Activated naive CD4-positive, alpha-beta T cell treated with anti-CD3 and anti-CD28 coated beads, Interleukin-2, amount 50 U/mL, for 16 hours (primary cell): ENCODE measurements at places on chromosomes 12 and 14.

DNA sequence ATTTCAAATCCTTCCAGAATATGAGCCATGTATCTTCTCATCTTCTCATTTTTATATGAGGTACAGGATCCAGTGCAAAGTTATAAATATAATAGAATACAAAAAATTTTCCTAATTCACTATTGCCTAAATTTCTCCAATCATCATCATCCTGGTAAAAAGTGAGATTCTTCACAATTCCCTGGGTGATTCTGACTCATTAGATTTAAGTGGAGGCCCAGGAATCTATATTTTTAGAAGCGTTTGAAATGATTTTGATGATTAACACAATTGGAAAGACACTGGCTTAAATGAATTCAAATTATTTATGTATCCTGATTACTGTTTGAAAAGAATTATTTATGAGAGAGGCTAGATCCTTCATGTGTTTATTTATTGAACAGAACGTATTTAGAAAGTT lies 380.3 kb upstream of the PDE3A start:
- no peak for DNase-seq

GRCh38 chr14:45039390-45039789 lies 44.5 kb upstream of the PRPF39 start:
- no peak for DNase-seq

DNA sequence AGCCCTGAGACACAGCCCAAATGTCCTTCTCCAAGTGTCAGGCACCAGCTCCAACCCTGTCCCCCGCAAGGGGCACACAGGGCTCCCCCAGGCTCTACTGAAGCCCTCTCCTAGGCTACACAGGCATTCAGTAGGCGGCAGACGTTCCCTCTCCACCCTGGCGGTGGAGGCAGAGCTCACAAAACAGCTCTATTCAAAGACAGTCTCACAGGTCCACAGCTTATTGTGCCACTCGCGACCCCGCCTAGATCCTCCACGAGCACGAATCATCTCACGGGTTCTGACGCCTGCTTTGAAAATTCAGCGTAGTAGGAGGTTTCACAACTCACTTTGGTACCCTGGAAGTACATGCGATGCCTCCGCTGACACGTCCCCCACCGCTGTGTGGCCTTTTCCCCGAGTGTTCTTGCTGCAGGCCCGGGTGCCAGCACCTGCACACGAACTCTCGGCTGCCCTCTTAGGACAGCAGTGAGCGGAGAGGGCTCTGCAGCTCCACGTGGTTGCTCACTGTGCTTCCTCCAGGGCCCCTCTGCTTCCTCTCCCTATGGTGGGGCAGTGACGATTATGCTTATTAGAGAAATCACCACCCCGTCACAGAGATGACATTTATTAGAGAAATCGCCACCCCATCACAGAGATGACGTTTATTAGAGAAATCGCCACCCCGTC lies 78.5 kb downstream of the ADGRD1 start:
- no peak for DNase-seq

DNA sequence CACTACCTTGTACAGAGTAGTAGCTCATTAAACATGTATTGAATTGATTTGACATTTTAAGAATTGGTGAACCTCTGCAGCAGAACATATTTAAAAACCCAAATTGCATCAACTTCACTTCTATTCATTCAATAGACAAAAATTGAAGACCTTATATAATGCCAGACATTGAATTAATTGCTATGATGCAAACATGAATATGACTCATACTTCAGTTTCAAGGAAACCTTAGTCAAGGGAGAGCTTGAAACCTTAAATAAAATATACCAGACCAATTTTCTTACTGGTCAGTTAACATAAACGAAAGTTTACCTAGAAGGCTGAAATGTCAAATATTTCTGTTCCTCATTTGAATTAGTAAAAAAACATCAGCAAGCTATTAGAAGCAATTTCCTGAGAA lies 5.0 kb upstream of the MGAT4C start:
- DNase-seq = no peak

DNA sequence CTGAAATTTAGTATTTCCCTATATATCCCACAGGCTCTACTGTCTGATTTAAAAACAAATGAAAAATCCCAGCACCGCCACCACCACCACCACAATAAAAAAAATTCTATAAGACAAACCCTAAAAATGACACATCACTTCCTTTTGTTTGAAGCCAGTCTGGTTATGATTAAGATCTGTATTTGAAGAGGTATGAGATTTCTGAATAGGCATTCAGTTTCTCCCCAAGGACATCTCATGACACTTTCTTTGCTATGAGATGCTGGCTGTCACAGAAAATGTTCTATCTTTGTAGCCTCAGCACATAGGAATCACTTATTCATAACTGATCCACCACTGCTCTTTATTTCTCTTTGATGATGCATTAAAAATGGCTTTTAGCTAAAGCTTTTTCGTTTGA lies 1071.0 kb downstream of the SLC6A15 start:
- no peak for DNase-seq

- peak; percentile 35 for DNase-seq
These were observed 1.2 kb downstream of the CLIP1 start for GRCh38 chr12:122421187-122421820.

DNA sequence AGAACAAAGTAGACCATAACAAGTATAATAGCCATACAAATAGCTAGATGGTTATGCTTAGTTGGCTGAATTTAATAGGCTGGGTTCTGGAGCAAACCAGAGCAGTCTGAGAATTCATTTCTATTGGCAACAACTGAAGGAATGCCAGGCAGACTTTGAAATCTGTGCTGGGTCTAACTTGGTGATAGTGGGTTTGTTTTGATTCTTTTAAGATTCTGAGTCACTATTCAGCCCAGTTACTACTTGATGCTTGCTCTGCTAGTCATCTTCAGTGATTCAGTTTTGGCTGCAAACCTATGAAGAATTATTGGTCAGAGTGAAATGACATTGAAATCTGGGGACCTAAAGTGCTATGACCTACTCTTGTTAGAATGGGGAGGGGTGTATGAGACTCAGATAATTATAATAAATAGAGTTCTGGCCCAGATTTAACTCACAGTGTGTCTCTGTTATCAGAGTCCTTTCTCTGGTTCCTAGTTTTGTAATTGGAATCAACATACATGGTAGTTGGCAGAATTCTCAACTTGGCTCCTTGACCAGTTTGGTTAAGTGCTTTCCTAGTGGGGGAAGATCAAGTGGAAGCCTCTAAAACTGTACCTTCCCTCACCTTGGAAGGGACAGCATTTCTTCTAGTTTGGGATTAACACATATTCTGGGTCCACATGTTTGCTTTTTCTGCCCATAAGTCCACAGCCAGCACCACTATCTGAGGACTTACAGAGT lies 43.5 kb downstream of the MNAT1 start:
- DNase-seq = no peak

GRCh38 chr12:55984861-55985260 lies 11.0 kb downstream of the RAB5B start:
- no peak for DNase-seq

DNA sequence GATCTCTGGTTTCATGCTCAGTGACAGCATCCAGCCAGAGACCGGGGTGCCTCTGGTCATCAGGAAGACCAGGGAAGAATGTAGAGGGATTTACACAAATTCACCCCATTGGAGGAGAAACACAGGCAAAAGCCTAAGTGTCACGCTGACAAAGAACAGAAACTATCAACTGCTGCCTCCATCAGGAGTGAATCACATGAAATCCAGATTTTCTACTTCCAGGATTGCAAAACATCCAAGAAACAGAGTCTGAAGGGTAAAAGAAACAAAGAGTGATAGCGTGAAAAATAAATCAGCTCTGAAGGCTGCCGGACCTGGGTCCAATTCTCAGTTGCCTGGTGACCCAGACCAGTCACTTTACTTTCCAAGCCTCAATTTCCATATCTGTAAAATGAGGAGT lies 136.1 kb upstream of the MAP1LC3B2 start:
- no peak for DNase-seq

DNA sequence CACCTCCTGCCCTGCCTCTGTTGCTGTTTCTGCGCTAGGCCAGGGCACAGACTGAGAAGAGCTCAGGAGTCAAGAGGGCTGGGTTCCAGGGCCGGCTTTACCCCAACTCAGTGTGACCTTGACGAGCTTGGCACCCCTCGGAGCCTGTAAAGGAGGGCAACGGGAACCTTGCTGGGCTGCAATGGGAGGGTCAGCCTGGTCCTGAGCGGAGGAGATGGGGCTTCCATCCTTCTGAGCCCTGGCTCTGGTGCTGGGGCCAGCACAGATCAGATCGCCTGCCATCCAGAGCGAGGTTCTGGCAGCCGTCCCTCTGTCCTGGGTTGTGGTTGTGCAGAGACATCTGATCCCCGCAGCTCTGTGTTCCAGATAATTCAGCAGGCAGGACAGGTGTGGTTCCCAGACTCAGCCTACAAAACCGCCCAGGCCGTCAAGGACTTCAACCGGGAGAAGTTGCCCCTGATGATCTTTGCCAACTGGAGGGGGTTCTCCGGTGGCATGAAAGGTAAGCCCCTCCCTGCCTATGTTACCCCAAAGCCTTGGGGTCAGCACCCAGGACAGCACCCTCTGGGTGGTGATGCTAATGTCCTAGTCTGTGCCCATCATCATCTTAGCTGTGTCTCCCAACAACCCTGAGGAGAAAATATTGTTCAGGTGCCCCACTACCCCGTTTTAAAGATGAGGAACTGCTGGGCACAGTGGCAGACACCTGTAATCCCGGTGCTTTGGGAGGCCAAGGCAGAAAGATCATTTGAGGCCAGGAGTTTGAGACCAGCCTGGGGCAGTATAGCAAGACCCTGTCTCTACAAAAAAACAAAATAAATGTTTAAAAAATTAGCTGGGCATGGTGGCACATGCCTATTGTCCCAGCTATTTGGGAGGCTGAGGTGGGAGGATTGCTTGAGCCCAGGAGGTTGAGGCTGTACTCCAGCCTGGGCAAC lies 50.2 kb downstream of the FOXN4 start:
- no peak for DNase-seq

DNA sequence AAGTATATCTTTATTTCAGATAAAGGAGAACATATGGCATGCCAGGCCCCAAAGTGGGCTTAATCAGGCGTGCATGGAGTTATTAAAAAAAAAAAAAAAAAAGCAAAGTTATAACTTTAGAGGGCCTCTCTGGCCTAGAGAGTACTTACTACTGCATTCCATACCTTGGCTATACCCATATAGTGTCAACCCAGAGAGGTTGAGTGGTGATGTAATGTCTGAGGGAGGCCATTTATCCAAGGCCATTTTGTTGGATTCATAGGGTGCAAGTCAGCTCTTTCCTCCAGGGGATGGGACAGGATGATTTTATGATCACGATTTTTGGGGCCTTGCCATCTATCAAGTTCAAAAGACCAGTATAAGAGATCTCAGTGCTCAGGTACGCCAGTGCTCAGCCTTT lies 66.4 kb downstream of the DCAF5 start:
- no peak for DNase-seq

- no peak for DNase-seq
These were observed 2.1 kb downstream of the MLH3 start for GRCh38 chr14:75049136-75049535.

GRCh38 chr14:102655137-102655536 lies 62.7 kb downstream of the RCOR1 start:
- no peak for DNase-seq

- DNase-seq = peak; percentile 69
These were observed 648 bp downstream of the CHD4 start for GRCh38 chr12:6606331-6607131.

- DNase-seq = no peak
These were observed 31.4 kb downstream of the SSPN start for GRCh38 chr12:26226629-26227360.

GRCh38 chr12:89516633-89517032 lies 8.0 kb downstream of the GALNT4 start:
- DNase-seq = no peak

GRCh38 chr12:22037947-22038346 lies 8.1 kb upstream of the CMAS start:
- DNase-seq = no peak

GRCh38 chr12:851913-852312 lies 97.6 kb downstream of the RAD52 start:
- DNase-seq = no peak

DNA sequence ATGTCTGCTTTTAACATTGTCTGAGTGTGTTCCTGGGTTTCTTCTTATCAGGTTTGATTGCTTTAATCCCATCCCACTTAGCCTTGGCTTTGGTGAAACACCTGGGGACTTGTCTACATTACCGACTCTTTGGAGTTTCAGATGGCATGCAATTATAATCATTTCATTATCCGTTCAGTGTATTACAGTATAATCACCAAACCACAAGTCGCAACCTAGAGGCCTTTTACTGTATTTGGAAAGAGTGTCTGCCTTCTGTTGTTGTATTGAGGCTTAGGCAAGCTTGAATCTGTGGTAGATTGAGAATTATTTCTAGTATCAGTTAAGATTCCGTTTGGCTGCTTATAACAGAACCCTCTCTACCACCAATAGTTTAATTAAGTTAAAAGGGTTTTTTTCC lies 103.9 kb downstream of the TGFB3 start:
- no peak for DNase-seq

DNA sequence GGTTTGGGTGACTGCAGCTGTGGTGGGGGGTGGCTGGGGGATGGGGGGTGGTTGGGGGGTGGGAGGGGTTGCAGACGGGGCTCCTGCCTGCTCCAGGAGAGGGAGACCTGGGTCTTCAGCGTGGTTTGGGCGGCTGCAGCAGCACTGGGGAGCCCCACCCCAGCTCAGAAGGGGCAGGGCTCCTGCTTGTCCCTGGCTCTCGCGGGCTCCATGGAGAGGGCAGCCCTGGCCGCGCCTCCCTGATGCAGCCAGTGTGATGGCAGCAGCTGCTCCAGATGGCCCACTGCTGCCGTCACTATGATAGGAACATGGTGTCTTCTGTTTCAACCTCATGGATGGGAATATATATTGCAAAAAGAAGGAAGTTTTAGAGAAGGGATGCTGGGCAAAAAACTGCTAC lies 22.9 kb downstream of the TRHDE start:
- DNase-seq = no peak

GRCh38 chr12:116015525-116015924 lies 262.0 kb downstream of the MED13L start:
- no peak for DNase-seq

- no peak for DNase-seq
These were observed 25.9 kb downstream of the SSH1 start for GRCh38 chr12:108831309-108831991.

DNA sequence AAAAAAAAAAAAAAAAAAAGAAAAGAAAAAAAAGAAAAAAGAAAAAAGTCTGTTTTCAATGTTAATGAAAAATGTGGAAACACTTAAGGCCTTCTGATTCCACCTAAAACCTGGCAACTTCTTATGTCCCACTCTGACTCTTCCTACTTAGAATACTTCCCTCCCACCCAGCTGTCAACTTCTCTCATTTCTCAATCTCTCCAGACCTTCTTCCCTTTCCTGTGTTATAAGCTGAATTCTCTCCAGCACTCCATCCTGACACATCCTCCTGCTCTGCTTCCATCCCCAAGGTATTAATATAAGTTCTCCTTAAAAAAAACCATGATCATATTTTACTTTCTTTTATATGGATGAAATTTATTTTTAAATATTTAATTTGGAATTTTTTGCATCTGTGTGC lies 20.3 kb upstream of the TMTC1 start:
- DNase-seq = no peak

GRCh38 chr14:54200726-54201125 lies 196.1 kb upstream of the CDKN3 start:
- DNase-seq = no peak

DNA sequence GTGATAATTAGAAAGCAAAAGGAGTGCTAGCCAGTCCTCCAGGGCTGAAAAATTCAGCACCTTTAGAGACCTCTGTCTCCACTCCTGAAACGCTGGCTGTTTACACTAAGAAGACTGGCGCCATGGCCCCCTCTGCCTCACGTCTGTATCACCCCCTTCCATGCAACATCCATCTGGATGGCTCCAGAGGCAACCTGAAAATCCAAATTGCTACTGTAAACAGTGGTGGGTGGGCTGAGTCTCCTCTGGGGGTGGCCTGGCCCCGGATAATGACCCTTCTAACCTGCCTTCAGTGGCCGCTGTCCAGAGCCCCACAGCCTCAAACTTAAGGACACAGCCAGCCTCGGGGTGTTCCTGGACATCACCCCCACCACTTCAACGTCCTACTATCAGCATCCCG lies 1.4 kb downstream of the PRKD1 start:
- DNase-seq = no peak
